ENCODE measurements at places on chromosomes 1 and 21.

DNA sequence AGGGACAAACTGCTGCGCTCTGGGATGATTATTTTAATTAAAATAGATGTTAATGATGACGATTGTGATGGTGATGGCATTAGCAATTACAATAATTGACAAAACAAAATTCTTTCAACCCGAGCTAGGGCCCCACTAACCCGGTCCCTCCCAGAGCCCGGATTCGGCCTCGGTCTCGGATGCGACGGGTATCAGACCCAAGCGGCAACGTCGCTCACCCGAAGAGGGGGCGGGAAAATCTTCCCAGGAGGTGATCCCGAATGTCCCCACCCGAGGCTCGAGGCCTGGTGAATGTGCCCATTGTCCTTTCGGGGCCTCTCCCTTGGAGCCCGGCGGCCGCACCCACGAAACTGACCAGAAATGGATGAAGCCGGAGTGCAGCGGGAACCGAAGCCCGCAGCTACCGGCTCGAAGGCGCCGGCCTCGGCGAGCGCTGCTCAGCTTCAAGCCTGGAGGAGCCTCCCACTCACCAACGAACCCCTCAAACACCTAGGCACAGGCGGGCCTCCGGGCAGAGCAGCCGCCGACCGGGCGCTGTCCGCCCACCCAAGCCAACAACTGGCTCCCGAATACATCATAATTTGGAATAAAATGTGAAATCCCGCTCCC lies 1.2 kb downstream of the TAL1 start:
- no peak for DNase-seq

DNA sequence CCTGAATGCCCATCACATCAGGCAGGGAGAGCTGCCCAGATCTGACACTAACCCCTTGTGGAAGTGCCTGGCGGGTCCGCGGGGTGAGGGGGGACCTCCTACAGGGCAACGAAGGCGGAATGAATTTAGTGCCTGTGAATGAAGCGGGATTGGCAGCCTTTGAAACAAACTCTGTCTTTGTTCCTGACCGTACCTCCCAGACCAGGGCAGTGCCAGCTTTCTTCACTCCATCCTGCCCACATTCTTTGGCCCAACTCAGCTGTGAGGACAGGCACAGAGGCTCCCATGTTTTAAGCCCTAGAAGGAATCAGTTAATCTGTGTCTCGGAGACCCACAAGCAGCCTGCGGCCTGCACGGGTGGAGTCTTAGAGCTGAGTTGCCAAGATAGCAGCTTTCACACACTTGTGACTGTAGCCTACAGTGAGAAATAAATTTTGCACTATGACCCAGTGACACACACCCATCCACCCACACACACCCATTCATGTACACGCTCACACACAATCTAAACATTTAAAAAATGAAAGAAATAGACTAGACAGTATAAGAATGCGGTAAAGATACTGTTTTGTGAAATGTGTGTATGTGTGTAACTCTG lies 60.1 kb upstream of the USP24 start:
- DNase-seq = no peak

DNA sequence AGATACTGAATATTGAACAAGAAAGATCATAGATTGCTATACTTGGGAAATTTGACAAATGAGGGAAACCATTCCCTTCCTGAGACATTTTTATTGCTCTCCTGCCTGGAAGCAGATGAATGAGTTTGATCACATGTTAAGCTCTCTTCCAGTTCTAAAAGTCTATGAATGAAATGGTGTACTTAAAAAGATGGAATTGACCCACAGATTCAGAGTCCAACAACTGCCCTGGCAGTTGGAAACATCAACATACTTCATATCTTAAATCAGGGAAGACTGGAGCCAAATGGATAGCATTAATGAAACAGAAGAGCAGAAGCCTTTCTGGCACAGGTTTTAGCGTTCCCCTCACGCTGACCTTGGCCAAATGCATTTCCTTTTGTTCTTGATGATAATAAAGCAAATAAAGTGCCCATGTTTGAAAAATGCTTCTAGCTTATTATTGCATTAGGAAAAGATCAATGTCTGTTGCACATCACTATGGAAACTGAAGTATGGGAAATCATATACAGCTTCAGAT lies 142.6 kb downstream of the ESRRG start:
- DNase-seq = no peak

GRCh38 chr21:31505975-31506374 lies 153.5 kb upstream of the SOD1 start:
- peak; percentile 41 for DNase-seq

DNA sequence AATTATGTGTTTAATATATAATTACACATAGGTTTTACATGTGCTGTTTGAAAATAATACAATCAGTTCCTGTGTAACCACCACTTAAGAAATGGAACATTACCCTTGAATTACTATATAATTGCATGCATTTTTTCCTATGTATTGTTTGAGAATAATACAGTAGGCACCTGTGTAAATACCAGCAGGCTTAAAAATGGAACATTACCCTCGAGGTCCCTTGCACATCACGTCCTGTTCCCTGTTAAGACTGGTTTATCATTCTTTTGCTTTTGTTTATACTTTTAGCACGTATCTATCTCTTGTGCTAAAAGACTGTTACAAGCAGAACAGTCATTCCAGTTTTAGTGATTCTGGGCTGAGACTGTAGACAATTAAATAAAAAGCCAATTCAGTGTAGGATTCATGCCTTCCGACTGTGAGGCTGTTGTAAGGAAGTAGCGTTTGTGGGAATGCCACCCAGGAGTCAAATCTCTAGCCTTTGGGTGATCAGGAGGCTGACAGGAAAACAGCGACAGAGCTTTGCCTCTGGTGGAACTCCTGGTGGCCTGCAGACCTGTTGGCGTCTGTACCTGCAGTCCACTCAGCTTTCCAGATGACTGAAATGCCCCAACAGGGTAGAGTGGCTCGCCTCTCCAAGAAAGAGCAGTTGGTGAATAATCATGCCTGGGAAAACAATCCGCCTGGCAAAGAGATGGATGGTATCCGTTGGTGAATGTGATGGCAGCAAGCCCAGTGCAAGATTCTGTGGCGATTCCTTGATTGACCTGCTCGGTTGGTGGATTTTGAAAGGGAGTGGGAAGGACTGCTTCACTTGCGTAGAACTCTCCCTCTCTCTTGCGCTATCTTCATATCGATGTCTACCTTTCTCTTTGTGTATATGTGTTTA lies 58.0 kb downstream of the DISC1 start:
- no peak for DNase-seq

DNA sequence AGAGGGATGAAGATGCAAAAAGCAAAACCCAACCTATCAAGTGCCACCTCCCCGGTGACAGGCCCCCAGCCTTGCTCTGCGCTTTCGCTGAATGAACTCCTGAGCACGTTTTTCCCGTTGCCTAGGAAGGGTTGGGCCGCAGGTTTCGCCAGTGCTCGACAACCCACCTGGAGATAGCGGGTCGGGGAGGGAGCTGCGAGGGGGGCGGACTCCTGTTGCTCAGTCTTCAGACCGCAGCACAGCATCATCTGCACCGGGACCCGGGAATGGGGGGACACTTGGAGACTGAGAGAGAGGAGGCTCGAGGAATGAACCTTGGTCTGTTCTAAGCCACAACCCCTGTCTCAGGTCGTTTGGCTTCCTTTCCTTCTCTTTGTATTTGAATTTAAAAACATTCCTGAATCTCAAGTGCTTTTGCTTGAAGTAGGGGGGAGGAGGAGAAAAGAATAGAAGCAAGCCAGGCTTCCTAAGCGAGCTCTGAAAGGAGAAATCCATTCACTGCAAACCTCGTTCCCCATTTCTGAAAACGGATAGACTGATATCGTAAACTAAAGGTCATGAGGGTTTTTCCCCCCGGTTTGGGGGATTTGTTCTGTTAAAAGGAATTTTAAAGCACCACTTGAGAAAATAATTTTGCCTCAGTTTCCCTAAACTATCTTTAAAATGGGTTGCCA lies 1.2 kb downstream of the AK5 start:
- DNase-seq = peak; percentile 32

DNA sequence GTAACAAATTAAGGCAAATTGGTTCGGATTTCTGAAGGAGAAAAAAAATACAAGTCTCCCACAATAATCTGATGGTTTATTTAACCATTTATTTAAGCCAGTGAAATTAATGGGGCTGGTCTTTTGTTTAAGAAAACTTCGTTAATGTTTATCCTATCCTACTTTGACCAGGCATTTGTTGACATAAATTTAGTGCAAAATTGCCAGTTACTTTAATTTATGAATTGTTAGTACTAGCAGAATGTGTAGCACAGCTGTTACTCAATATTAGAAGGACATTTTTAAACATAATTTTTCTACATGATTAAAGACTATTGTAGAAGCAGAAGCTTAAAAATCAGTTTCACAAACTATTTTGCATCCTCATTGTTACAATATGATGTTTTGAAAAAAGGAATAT lies 687.6 kb upstream of the PTBP2 start:
- DNase-seq = no peak

- no peak for DNase-seq
These were observed 70.9 kb downstream of the SDC3 start for GRCh38 chr1:30837653-30838052.

- DNase-seq = no peak
These were observed 13.0 kb upstream of the LTN1 start for GRCh38 chr21:29005696-29006095.

DNA sequence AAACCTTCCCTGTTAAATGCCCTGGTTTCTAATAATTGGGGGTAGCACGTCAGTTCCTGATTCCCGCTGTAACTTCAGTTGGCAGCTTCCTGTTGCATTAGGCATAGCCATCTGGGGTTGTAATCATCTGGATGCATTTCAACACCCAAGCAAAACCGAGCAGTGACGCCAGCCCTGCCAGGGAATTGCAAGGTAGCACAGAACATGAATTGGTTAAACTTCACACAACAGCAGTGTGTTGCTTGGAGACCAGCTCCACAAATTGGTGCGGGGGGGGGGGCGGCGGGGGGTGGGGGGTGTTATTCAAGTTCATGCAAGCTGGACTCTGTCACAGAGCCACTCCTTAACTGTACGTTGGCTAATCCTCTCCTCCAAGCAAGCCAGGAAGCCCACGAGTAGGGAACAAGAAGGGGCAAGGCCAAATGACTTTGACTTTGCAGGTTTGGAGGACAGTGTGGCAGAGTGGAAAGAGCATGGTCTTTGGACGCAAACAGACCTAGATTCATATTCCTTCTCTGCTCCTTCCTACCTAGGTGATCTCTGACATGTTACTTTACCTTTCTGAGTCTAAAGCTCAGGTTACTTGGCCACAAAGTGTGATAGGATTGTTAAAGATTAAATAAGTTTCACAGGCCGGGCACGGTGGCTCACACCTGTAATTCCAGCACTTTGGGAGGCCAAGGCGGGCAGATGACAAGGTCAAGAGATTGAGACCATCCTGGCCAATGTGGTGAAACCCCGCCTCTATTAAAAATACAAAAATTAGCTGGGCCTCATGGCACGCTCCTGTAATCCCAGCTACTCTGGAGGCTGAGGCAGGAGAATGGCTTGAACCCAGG lies 4.7 kb downstream of the LAX1 start:
- DNase-seq = no peak

- no peak for DNase-seq
These were observed 116.5 kb downstream of the KCNK1 start for GRCh38 chr1:233730380-233730779.

DNA sequence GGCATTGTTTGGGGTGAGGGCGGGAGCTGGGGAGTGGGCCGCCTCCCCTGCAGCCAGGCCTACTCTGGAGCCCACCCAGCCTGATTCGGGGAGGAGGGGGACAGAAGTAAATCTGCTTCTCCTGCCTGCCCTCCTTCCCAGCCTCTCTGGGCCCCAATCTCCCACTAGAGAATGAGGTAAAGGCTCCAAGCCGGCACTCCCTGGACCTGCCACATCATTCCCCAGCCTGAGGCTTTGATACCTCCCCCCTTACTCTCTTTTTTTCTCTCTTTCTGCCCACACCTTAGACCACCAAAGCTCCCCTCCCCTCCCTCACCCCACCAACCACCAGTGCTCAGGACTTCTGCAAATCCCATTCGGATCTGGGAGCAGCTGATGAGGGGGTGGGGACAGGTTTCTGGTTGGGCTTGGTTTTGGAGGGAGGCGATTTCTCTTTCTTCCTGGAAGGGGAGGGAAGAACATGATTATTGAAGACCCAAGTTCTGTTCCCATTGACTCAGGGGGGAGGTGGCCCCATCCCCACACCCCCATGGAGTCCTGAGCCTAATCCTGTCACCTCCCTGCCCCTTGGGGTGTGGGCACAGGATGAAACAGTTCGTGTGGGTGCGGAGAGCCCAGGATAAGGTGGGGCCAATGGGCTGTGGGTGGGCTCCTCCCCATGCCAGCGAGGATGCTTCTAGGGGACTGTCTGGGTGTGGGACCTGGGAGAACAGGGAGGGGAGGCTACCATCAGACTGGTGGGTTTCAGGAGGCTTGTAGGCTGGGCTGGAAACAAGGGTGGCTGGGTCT lies 1.3 kb downstream of the MAP7D1 start:
- DNase-seq = no peak

DNA sequence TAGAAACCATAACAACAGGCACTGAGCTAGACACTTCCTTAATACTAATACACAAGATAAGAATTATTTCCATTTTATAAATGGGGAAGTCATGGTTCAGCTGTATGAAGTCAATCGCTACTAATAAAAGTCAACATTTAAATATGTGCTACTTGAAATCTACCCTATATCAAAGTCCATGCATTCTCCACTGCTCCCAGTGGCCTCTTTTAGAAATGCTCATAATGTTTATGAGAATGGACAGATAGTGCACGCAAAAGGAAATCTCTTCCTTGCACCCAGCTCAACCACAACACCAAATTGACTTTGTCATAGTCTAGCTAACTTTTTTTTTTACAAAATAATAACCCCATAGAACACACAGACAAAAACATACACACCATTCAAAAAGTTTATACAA lies 281.7 kb upstream of the CXADR start:
- no peak for DNase-seq

DNA sequence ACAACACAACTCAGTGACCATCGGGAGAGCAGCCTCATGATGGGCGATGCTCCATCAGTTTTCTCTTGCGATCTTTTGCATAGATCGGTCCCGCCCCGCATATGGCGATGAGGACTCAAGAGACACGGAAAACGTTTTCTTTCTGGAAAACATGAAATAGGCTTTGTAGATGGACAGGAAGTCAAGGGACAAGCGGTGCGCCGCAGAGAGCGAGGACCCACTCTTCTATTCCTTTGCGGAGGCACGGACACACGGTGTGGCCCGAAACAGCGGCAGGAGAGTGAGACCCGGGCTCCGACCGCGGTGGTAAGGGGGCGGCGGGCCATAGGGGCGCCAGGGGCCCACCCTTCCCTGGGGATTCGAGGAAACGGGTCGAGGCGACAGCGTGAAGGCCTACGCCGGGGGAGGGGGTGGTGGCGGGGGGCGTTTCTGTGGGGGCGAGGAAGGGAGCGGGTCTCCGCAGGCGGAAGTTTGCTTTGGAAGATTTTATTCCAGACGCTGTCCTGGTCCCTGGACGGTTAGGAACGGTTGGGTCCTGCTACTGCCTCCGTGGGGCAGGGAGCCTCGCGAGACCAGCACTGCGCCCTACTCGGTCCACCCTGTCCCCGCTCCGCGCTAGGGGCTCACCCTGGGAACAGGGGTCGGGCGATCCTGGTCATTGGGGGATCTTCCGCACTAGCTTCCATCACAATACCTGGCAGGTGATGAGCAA lies 796 bp upstream of the TDRKH start:
- no peak for DNase-seq

- no peak for DNase-seq
These were observed 21.8 kb downstream of the COA7 start for GRCh38 chr1:52676249-52676903.

GRCh38 chr1:43914576-43915525 lies 18.8 kb upstream of the ARTN start:
- DNase-seq = no peak

All from CD4-positive, alpha-beta T cell treated with Interleukin-6 for 4 hours (primary cell).